Activated CD4-positive, alpha-beta T cell treated with anti-CD3 and anti-CD28 coated beads for 36 hours (primary cell): ENCODE measurements at places on chromosomes 7 and 10.

DNA sequence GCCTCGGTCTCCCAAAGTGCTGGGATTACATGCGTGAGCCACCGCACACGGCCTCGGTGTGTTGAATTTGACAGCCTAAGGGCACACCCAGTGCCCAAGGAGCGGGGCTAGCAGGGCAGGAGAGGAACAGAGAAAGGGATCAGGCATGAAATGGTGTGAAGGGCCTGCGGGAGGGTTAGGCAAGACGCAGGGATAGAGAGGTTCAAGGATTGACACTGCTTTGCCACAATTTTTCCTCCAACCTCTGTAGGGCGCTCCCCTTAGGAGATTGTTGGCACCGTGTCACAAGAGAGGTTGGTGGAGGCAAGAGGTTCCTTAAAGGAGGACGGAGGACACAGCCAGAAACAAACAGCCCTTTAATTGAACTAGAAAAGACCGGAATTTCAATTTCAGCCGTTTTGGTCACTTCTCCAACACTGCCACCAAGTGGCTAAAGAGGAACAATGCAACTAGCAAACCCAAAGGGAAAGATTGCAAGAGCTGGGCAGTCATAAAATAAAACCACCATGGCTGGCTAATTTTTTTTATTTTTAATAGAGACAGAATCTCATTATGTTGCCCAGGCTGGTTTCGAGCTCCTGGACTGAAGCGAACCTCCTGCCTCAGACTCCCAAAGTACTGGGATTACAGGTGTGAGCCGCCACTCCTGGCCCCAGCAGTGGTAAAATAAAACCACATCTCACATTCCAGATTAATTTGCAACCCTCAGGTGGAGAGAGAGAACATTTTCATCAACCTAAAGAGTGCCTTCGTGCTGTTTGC is 6.9 kb upstream of the CREB3L2 start:
- peak; percentile 29 for DNase-seq

DNA sequence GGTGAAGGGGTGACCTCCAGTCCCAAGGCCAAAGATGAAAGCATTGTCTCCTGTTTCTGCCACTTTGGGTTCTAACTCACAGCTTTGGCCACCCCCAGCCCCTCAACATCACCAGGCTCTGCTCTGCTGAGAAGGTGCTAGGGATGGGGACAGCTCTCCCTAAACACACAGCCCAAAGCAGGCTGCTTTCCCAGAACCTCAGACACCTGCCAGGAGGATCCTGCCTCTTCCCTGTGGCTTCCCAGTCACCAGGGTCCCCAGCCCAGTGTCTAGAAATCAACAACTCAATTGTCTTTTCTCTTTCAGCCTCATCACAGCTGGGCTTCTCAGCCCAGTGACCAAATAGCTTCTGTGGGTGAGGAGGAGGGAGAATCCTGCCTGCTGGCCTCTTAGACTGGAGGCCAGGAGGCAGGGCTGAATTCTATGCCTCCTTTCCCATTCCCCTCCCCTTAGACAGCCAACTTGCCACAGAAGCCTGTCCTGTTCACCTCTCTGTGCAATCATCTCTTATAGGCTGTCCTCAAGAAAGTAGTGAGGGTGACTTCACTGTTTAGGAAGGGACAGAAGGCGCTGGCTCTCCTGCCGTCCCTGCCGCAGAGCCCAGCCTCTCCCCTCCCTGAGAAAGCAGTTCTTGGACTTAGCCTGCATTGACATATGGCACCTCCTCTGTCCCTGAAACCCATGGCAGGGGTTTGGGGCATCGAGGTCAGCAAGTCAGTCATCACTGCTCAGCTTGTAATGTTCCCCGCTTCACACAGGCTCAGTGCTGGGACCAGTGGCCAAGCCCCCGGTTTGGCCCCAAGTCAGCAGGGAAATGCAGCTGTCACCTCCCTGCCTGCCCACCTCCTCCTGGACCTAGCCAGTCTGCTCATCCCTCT is 3.7 kb downstream of the FGF8 start:
- DNase-seq, result no peak

DNA sequence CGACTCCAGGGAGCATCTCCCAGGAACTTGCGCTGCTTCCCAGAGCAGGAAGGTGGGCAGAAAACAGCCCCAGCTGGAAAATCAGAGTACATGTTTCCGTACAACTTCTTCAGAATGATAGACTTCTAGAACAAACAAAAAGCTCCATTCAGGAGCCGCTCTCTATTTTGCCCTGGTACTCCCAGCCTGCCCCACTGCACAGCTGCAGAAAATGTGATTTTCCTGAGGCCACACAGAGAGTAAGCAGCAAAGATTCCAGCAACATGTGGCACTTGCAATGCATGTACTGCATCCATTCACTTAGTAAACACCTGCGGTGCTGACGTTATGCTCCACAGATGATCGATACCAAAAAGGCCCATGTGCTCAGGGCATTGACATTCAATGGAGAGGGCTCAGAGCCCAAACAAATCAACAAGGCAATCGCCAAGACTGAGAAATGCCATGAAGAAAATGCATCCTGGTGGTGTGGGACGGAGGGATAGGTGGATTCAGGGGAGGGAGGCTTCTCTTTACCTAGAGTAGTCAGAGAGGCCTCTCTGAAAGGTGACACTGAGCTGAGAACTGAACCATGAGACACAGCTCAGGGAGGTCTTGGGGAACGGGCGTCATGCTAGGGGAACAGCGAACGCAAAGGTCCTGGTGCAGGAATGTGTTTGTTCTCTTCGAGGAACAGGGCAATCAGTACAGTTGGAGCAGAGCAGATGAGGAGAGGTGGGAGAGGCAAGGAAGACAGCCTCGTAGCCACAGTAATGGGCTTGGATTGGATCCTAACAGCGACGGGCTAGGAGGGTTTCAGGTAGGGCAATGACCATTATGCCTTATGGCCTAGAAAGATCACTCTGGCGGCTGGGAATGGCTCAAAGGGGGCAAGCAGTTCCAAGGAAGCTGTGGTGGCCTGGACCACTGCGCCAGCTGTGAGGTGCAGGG is 35.3 kb upstream of the DUSP5 start:
- no peak for DNase-seq

GRCh38 chr10:107727767-107728317 is 563.3 kb upstream of the SORCS1 start:
- DNase-seq, result no peak

GRCh38 chr7:91109200-91109599 is 155.0 kb upstream of the FZD1 start:
- no peak for DNase-seq

GRCh38 chr7:68813551-68814080 is 784.7 kb upstream of the AUTS2 start:
- no peak for DNase-seq

- DNase-seq, result no peak
Measured at GRCh38 chr7:131196803-131197202, 130.9 kb upstream of the MKLN1 start.

- DNase-seq, result no peak
Measured at GRCh38 chr7:70951271-70951962, 180.5 kb upstream of the GALNT17 start.

DNA sequence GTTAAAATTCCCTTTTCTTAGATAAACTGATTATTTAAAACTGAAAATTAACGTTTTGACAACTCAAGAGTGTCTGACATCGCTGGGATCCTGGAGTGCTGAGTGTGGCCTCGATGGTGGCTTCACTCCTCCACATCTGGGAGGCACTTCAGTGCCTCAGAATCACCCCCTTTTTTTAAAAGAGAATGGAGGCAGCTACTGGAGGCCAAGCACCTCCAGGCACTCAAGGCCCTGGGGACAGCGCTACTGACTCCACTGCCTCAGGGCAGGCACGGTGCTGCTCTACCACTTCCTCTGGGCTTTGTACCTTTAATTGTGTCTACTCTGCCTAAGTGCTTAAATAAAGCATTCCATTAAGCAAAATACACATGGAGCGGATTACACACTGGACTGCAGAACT is 27.2 kb upstream of the NCAPG2 start:
- DNase-seq, result no peak
